Activated CD4-positive, alpha-beta T cell treated with anti-CD3 and anti-CD28 coated beads, Interleukin-2, amount 50 U/mL, for 16 hours (primary cell): ENCODE measurements at places on chromosomes 2 and 18.

GRCh38 chr2:81901017-81901416 lies 1596.5 kb upstream of the LRRTM1 start:
- DNase-seq = no peak

- DNase-seq = peak; percentile 59
Observed at GRCh38 chr2:46305767-46306166, 8.6 kb downstream of the EPAS1 start.

GRCh38 chr2:102657770-102658169 lies 38.4 kb downstream of the SLC9A2 start:
- DNase-seq = peak; percentile 2

- peak; percentile 56 for DNase-seq
Observed at GRCh38 chr2:74387346-74387745, 7.2 kb upstream of the DCTN1 start.

DNA sequence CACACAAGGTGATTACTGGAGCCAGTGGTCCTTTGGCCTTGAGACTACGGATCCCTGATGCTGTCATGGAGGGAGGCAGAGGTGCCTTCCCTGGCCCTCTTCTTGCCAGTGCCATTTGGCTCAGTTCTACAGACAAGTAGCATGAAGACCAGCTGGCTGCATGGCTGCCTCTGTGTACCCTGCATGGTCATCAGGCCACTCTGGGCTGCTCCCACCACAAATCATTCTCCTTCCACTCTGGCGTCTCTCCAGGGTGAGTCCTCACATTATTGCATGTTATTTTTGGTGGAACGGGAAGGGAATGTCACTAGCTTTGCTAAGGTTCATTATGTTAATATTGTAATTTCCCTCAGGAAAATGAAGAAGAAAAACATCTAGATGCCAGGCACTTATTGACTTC lies 229.8 kb downstream of the VAPA start:
- DNase-seq = no peak

- DNase-seq = no peak
Observed at GRCh38 chr2:55844986-55845385, 78.6 kb downstream of the EFEMP1 start.

DNA sequence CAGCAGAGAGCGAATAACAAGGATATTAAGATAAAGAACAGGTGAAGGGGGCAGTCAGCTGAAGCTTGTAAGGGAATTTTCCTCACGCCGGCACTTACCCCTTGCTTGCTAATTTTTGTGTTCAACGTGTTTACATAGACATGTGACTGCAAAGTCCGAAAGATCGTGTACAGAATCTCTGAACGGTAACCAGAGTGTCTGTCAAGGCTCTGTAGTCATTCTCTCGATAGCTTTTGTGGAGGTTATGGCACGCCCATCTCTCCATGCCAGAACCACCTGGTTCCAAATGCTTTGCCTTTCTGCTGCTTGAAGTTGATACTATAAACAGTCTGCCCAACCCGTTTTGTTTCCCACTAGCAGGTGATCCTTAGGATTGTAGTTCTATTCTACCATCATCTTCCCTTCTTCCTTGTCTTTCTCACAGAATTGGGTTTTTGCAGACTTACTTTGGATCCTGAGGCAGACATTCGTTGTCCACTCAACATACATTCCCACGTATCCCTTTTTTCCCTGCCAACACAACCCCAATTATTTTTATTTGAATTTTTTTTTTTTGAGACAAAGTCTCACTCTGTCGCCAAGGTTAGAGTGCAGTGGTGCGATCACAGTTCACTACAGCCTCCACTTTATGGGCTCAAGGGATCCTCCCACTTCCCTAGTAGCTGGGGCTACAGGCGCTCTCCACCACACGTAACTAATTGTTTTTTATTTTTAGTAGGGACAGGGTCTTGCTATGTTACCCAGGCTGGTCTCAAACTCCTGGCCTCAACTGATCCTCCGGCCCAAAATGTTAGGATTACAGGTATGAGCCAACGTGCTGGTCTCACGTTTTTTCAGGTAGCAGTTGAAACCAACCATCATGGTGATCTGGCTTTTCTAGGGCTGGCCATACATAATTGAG lies 1.3 kb upstream of the USP34 start:
- DNase-seq = peak; percentile 23

DNA sequence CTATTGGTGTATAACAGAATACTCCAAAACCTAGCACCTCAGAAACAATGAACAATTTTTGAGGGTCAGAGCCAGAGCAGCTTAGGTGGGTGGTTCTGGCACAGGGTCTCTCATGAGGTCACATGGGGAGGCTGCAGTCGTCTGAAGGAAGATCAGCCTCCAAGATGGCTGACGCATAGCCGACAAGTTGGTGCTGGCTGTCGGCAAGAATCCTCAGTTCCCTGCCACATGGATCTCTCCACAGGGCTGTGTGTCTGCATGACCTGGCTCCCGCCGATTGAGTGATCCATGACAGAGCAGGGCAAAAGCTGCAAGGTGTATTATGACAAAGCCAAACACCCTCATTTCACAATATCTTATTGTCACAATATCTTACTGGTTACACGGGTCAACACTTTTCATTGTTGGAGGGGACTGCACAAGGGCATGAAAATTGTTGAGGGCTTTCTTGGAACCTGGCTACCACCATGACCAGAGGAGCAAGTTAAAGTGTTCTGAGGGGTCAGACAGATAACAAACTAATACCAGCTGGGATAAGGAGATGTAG lies 4.2 kb downstream of the MYL12B start:
- no peak for DNase-seq

DNA sequence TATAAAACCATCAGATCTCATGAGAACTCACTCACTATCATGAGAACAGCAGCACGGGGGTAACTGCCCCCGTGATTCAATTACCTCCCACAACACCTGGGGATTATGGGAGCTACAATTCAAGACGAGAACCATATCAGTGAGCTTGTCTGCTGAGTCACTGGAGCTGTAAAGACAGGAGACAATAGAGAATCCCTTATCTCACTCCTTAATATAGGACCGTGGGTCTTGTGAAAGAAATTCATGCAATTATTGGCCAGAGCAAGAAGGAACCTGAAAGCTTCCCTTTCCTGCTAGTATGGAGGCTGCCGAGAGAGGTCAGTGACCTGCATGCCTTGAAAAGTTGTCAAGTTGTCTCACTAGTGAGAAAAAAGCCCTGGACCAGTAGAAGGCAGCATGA lies 9.5 kb upstream of the TNFAIP6 start:
- no peak for DNase-seq

- no peak for DNase-seq
Observed at GRCh38 chr2:68469935-68470334, 2.5 kb downstream of the APLF start.

GRCh38 chr2:69709290-69709689 lies 32.6 kb upstream of the ANXA4 start:
- no peak for DNase-seq

- no peak for DNase-seq
Observed at GRCh38 chr2:100880730-100881129, 60.8 kb downstream of the NPAS2 start.

DNA sequence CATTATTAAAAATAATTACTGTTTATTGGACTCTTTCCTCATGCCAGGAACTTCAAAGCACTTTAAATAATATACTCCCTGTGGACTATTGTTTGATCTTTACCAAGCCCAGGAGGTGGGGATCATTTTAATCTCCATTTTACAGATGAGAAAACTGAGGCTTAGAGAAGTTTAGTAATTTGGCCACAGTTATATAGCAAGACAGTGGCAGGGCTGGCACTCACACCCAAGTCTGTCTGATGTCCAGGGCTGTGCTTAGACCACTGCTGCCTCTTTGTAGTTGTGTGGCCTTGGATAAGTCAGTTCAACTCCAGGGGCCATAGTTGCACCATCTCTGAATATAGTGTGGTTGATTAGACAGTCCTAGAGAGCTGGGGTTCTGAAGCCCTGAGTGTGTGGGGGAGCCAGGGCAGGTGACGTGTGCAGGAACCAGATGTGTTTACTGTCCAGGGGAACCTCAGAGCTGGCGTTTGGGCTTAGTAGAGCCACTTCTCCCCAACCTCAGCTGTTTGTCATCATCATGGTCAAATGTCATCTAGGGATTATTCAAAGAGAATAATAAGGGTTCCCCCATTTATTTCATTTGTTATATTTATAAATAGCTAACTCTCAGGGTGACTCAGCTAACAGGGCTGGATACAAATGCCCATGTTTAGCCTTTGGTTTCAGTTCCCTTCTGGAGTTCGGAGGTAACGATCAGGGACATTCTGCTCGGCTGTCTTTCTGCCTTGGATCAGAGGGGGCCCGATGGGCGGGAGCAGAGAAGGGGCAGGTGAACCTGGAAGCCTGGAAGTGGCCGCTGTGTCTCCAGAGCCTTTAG lies 68.0 kb downstream of the BOLA3 start:
- no peak for DNase-seq

- no peak for DNase-seq
Observed at GRCh38 chr2:187466129-187466792, 18.2 kb upstream of the CALCRL start.

DNA sequence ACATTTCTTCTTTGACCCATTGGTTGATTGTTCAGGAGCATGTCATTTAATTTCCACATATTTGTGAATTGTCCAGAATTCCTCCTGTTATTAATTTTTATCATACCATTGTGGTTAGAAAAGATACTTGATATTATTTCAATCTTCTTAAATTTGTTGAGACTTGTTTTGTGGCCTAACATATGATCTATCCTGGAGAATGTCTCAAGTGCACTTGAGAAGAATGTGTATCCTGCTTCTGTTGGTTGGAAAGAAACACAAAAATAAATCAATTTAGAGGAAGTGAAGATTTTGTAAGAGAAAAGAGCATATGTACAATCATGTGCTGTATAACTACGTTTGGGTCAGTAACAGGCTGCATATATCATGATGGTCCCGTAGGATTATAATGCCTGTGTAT lies 118.6 kb upstream of the CDC42EP3 start:
- no peak for DNase-seq

GRCh38 chr2:179561702-179562101 lies 297.1 kb upstream of the SESTD1 start:
- DNase-seq = no peak

- no peak for DNase-seq
Observed at GRCh38 chr2:126600742-126601141, 55.2 kb upstream of the GYPC start.

- DNase-seq = no peak
Observed at GRCh38 chr2:43255296-43255910, 29.0 kb upstream of the ZFP36L2 start.

GRCh38 chr2:119769645-119770044 lies 9.9 kb downstream of the PTPN4 start:
- DNase-seq = no peak

DNA sequence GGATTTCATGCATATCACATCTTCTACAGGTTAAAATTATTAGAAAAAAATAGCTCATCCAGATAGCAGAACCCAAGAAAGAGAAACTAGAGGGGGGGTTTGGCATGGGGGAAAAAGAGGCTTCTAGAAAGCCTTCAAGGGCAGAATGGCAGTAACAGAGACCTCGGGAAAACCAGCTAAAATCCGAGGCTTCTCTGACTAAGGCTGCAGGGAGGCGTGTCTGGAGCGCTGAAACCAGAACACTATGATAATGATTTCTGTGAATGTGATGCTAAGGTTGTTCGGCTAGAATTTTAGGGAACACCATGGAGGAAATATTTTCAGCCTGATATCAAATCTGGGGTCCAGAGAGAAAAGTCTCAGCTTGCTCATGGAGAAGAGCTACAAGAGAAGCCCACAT lies 73.0 kb downstream of the ATP8B1 start:
- no peak for DNase-seq

GRCh38 chr2:196279541-196279940 lies 108.2 kb upstream of the STK17B start:
- no peak for DNase-seq

DNA sequence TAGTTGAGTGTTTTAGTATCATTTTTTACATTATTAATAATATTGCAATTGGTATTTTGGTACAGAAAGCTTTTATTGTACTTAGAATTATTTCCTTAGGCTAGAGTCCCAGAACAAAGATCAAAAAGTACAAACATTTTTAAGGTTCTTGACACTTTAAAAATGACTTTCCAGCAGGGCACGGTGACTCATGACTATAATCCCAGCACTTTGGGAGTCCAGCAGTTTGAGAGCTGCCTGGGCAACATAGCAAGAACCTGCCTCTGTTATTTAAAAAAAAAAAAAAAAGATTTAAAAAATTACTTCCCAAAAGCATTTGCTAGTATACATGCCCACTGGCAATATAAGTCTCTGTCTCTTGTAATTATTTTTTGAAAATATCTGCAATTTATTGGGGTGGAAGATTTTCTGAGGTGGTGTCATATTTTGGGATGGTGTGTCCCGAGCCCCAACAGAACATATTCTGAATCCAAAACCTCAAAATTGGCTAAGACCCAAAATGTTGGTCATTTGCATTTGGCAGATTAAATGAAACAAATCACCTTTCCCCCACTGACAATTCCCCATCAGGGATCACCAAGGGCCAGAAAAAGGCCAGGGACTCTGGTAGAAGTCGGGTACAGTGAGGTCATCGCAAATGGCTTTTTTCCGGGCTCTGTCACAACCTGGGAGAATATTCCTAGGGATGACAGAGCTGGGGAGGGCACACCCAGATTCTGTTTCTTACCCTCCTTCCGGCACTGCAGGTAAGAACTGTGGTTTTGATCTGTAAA lies 42.1 kb downstream of the NIFK start:
- no peak for DNase-seq

- no peak for DNase-seq
Observed at GRCh38 chr2:155215037-155215707, 516.7 kb downstream of the KCNJ3 start.

- DNase-seq = no peak
Observed at GRCh38 chr2:215940645-215941184, 72.6 kb downstream of the MREG start.

DNA sequence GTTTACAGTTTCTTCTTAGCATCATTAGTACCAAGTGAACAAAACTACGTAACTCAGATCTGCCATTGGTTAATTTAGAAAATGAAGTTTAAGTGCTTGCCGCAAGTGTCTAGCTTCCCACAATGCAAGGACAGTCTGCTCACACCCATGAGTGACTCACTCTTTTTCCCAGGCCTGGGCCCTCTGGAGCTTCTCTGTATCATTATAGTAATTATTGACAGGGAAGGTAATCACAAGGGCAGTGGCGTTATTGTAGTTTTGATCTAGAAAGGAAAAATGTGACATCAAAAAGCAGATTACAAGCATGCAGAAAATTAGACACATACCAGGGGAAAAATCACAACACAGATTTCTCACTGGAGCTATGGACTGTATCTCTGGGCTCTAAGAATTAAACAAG lies 38.5 kb downstream of the NPC1 start:
- DNase-seq = no peak

DNA sequence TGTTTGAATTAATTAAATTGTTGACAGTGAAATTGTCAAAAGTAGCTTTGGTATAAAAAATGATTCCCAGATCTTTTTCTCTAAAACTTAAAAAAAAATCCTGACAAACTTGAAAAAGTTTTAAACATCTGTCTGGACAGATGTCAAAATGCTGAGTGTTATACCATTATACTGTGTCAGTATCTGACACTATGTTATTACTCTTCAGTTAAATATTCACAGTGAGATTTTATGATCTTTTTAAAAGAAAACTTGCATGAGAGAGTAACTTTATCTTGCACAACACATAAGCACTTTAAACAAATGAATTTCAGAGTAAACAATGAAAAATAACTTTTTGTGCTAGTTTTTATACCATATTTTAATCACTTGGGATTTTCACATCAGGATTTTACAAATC lies 167.4 kb downstream of the MEIS1 start:
- DNase-seq = no peak
